ENCODE measurements at places on chromosomes 11 and 22. TPM values are rescaled to one million over a fixed set of nuclear protein-coding genes. Genes with fewer than 3 reads are reported as not detected.

SERGEF gene
- 33.9 TPM for total RNA-seq

SHANK3 gene
- total RNA-seq: 0.08 TPM

TMEM121B gene
- not detected for total RNA-seq

MICAL2 gene
- 143 TPM for total RNA-seq

MS4A15 gene
- not detected for total RNA-seq

MS4A12 gene
- total RNA-seq: not detected

GRCh38 chr11:117523680-117524079 lies 196.0 kb downstream of the CEP164 start:
- no peaks in the 10 kb centered on the region for H3K4me1 ChIP-seq
- no peaks in the 10 kb centered on the region for H3K36me3 ChIP-seq
- no peak for DNase-seq
- no peak overlapping the region for H3K27ac ChIP-seq
- peaks cover 2% of the 10 kb centered on the region for H3K27me3 ChIP-seq
- H3K4me3 ChIP-seq: no peak overlapping the region

- no peak for DNase-seq
- H3K27me3 ChIP-seq: no peaks in the 10 kb centered on the region
- H3K4me1 ChIP-seq: peaks cover 46% of the 10 kb centered on the region
- H3K36me3 ChIP-seq: peaks cover 43% of the 10 kb centered on the region
Measured at GRCh38 chr11:93783362-93783761, 720 bp upstream of the MED17 start.

DNA sequence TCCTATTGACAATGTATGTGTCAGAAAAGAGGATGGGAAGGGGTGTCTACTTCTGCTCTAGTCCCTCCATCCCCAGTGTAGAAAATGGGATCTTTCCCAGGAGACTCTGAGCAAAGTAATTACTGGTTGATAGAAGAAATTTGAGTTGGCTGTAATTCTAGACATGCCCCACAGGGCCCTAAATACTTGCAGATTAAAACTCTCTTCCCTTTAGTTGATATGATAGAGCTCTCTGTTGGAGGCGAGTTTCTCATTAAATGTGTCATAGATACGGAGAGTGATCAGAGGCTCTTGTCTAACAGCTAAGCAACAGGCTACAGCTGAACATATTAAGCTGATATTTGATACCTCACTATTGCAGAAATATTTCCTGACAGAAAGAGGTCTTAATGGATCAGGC lies 32.9 kb downstream of the OR52E1 start:
- DNase-seq: no peak
- H3K36me3 ChIP-seq: no peaks in the 10 kb centered on the region
- H3K27ac ChIP-seq: no peak overlapping the region
- H3K27me3 ChIP-seq: no peaks in the 10 kb centered on the region
- H3K4me3 ChIP-seq: no peak overlapping the region

DNA sequence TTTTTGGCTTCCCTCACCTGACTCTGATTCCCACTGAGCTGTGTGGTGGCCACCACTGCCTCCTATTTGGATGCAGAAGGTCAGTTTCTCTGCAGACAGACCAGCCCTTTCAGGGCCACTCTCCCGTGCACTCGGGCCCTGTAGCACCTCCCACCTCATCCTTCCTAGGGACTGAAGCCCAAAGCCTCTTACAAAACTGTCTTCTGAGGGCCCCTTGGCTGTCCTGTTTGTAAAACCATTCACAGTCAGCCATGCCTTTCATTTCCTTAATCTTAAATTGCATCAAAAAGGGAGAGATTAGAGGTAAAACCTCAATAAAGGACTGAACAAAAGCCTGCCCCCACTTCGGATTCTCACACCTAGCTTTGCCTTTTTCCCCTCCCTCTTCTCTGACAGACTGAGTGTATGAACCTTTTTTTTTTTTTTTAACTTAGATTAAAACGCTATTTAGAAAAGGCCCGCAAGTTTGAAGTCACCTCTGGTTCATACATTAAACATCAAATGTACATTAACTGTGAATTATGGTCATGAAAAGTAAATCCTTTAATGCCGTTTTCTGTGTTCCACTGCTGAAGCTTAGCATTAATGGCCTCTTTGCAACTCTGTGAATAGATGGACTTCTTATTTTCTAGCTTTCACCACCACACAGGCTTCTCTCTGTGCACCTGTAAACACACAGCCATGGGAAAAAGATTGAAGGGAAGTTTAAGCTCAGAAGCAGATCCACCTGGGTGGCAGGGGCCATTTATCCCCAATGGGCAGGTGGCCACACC lies 247.2 kb upstream of the CADM1 start:
- H3K4me1 ChIP-seq: no peaks in the 10 kb centered on the region
- H3K4me3 ChIP-seq: no peak overlapping the region
- no peak for DNase-seq
- no peaks in the 10 kb centered on the region for H3K27me3 ChIP-seq

- H3K4me1 ChIP-seq: peaks cover 60% of the 10 kb centered on the region
- peaks cover 14% of the 10 kb centered on the region for H3K27me3 ChIP-seq
- H3K27ac ChIP-seq: no peak overlapping the region
- no peak overlapping the region for H3K4me3 ChIP-seq
- no peak for DNase-seq
Measured at GRCh38 chr11:7540830-7541555, 27.2 kb downstream of the PPFIBP2 start.

- DNase-seq: peak; percentile 71
- no peaks in the 10 kb centered on the region for H3K27me3 ChIP-seq
- no peak overlapping the region for H3K27ac ChIP-seq
Measured at GRCh38 chr11:73393479-73394415, 17.5 kb downstream of the RELT start.

DNA sequence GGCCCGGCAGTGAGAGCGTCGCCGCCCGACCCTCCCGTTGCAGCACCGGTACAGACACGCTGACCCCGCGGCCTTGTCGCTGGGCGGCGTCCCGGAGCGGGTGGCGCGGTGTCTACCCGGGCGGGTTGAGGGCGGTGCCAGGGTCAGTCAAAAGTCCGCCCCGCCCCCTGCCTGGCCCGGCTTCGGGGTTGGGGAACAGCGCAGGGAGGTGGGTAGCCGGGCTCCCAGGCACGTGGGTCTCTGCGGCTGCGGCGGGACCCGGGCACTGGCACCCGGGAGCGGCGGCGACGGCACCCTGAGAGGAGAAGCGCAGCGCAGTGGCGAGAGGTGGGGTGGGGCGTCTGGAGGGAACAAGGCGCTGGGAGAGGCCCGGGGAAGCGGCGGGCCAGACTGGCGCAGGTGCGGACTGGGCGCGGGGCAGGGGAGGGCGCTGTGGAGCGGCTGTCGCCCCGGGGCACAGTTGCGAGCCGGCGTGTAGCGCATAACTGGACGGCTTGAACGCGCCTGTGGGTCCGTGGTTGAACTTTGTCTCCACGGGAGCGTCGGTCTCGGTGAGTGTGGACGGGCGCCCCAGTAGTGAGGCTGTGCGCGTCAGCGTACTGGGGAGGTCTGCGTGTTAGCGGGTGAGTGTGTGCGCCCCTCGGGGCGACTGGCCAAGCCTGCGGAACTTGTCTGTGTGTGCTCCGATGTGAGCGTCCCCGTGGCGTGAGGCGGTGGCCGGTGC lies at the start of gene P2RY2:
Gene P2RY2 (plus strand): TSS at position 176 of the 724 bp plus-strand sequence. CDS start 15,879 bp downstream, outside the sequence.
- H3K27ac ChIP-seq: no peak within 1 kb of the TSS
- peaks cover 26% of the 10 kb centered on the region for H3K27me3 ChIP-seq
- peak within 1 kb of the TSS; percentile 16 for H3K4me3 ChIP-seq
- peak; percentile 43 for DNase-seq
- no peaks in the 10 kb centered on the region for H3K36me3 ChIP-seq
- peaks cover 8% of the 10 kb centered on the region for H3K4me1 ChIP-seq

- H3K4me1 ChIP-seq: peaks cover 37% of the 10 kb centered on the region
- H3K36me3 ChIP-seq: peaks cover 33% of the 10 kb centered on the region
- peak; percentile 82 for DNase-seq
- H3K27me3 ChIP-seq: no peaks in the 10 kb centered on the region
- peak overlapping the region; percentile 83 for H3K27ac ChIP-seq
Measured at GRCh38 chr22:49962012-49962750, 1.6 kb downstream of the PIM3 start.

- DNase-seq: no peak
- H3K27me3 ChIP-seq: peaks cover 14% of the 10 kb centered on the region
Measured at GRCh38 chr22:44380756-44381486, 68.2 kb upstream of the SHISAL1 start.

DNA sequence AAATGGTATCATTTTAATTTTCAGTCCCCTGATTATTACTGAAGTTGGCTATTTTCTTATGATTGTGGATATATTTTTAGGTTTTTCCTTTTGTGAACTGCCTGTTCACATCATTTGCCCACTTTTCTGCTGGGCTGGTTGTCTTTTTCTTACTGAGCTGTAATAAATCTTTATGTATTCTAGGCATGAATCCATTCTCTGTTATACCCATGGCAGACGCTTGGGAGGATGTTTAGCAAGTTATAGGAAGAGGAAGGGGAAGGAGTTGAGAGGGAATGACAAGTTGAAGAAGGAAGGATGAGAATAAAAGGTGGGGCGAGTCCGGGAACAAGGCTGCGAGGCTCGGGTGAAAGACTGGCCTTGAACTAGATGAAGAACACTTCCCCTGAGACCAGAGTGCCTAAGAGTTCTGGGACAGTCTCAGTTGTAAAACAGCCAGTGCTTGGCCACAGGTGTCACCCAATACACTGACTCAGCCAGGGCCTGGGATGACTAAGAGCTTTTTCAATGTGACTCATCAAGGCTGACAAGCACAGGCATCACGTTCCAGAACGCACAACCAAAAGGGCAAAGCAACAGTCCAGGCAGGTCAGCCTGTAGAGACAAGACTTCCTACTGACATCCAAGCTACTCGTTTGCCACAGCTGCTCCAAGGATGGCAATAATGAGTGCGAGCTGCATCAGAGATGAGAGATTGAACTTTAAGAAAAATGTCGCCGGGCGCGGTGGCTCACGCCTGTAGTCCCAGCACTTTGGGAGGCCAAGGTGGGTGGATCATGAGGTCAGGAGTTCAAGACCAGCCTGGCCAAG lies 35.2 kb downstream of the LRFN4 start:
- H3K27ac ChIP-seq: no peak overlapping the region
- peak; percentile 70 for DNase-seq
- no peaks in the 10 kb centered on the region for H3K36me3 ChIP-seq

GRCh38 chr11:112212290-112212689 lies 13.9 kb upstream of the PTS start:
- H3K4me1 ChIP-seq: no peaks in the 10 kb centered on the region
- H3K27me3 ChIP-seq: peaks cover 12% of the 10 kb centered on the region
- H3K36me3 ChIP-seq: no peaks in the 10 kb centered on the region
- no peak overlapping the region for H3K4me3 ChIP-seq
- no peak for DNase-seq

DNA sequence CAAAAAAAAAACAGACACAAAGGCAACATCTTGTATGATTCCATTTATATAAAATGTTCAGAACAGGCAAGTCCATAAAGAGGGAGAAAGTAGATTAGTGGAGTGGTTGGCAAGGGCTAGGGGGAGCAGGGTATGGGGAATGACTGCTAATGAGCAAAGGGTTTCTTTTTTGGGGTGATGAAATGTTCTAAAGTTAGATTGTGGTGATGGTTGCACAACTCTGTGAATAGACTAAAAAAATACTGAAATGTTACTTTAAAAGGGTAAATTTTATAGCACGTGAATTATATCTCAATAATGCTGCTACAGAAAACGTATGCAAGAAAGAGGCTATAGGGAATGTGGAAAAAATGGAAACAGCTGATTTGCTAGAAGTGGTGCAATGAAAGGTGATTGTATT lies 155.1 kb downstream of the TENM4 start:
- no peak for DNase-seq
- H3K27me3 ChIP-seq: no peaks in the 10 kb centered on the region
- no peaks in the 10 kb centered on the region for H3K4me1 ChIP-seq
- H3K27ac ChIP-seq: no peak overlapping the region
- no peaks in the 10 kb centered on the region for H3K36me3 ChIP-seq

DNA sequence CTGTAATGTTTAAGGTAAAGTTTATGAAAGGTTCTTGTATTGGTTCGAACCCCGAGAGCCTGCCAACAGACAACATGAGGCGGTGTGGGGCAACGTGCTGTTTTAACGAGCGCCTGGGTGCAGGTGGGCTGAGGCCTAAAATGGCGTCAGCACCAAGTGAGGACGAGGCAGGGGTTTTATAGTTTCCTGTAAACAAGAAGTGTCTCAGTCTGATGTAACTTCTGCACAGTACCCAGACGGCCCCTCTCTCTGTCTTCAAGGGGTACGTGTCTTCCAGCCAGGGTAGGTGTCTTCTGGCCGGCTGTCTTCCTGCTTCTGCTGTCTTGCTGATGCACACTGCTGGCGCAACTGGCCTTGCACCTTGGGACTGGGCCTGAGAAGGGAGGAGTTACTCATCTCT lies 2.7 kb downstream of the PPFIBP2 start:
- peaks cover 41% of the 10 kb centered on the region for H3K4me1 ChIP-seq
- peaks cover 12% of the 10 kb centered on the region for H3K36me3 ChIP-seq
- H3K27ac ChIP-seq: no peak overlapping the region
- peaks cover 22% of the 10 kb centered on the region for H3K27me3 ChIP-seq
- no peak overlapping the region for H3K4me3 ChIP-seq

DNA sequence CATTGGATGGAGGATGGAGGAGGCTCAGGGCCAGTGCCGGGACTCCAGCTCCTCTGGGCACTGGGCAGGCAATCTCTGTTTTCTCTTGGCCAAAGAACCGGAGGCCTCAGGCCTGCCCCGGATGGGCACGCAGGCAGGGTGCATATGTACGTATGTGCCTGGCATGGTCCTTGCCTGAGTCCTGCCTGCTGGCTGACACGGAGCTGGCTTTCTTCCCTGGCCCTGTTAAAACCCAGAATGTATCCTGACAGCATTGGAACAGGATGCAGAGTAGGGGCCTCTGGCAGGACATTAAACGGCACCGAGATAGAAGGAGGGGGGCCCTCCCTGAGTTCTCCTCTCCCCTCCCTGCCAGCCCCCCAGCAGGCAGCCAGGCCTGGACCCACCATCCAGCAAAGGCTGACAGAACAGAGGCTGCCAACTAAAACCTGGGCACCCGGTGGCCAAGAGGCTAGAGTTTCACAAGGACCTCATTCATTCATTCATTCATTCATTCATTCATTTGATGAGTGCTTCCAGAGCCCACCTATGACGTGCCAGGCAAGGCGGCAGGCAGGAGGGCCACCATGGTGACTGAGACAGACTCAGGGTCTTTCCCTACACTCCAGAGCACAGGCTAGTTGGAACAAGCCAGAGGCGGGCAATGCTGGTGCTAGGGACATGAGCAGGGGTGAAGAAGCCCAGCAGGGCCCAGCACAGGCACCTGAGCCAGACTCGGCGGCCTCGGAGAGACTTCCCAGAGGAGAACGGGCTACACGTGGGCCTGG lies 28.8 kb downstream of the FLRT1 start:
- no peak overlapping the region for H3K4me3 ChIP-seq
- H3K36me3 ChIP-seq: no peaks in the 10 kb centered on the region
- H3K27ac ChIP-seq: no peak overlapping the region
- DNase-seq: no peak
- peaks cover 13% of the 10 kb centered on the region for H3K27me3 ChIP-seq
